ENCODE measurements at places on chromosomes 12 and 14.

DNA sequence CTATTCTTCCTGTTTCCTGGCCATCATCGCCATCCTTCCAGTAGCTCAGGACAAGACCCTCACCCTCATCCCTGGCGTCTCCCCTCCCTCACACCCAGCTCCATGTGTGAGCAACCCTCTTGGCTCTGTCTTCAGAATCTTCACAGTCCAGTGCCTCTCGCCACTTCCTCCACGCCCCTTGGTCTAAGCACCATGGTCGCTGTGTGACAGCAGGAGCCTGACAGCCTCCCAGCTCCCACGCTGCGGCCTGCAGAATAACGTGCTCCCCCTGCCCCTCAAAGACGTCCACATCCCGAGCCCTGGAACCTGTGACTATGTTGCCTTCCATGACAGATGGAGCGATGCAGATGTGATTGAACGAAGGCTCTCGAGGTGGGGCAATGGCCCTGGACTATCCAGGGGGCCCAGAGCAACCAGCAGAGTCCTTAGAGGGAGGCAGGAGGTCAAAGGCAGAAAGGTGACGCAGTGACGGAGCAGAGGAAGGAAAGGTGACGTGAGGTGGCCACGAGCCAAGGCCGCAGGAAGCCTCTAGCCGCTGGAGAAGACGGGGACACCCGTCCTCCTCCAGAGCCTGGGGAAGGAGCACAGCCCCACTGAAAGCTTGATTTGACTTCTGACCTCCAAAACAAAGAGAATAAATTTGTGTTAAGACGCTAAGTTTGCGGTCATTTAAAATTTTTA lies 139.8 kb downstream of the CALM1 start:
- no peak for DNase-seq

DNA sequence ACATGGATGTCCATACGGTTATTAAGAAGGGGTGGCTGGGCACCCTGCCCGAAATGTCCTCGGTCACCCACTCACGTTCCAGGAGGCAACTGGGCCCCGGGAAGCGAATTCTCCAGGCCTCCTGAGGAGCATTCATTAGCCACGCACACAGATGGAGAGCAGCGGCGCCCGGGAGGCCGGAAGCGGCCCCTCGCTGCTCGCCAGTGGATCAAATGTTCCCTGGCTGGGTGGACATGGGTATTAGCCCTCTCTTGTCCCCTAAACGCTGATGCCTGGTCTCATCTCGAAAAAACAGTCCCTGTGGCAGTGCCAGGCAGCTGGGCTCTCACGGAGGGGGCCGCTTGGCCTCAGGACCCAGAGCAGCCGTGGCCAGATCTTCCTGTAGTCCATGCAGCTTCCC lies 59.0 kb upstream of the DLK1 start:
- no peak for DNase-seq

DNA sequence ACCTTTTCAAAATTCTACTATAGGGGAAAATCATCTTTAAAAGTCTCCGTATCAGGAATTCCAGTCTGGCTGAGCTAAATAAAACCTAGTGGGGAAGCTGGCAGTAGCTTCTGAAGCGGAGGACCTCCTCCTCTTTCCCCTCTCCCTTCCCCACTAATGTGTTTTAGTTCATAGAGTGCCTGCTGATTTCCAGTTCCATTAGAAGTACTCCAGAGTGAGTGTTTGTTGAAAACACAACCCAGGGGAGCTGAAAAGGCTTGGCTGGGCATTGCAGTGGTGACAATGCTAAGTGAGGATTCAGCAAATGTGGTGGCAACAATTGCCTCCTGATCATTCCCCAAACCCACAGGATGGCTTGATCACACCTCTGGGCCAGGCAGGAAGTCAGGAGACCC lies 144.2 kb upstream of the FRMD6 start:
- DNase-seq: no peak

DNA sequence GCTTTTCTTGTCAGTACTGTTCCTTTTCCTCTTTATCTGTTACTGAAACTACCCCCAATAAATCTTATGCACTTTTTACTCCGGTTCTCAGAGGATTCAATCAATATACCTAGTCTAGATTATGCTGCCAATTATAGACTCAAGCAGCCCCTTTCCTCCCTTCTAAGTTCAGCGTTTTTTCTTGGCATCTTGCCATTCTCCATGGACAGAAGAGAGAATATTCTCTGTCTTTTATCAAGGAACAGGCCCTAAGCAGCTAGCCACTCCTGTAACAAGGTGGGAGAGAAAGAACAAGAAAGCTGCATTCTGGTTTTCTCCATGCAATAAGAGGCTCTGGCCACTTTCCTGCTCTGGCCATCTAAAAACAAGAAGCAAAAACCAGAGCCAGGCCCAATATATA lies 263.0 kb upstream of the ALG10 start:
- DNase-seq: no peak

DNA sequence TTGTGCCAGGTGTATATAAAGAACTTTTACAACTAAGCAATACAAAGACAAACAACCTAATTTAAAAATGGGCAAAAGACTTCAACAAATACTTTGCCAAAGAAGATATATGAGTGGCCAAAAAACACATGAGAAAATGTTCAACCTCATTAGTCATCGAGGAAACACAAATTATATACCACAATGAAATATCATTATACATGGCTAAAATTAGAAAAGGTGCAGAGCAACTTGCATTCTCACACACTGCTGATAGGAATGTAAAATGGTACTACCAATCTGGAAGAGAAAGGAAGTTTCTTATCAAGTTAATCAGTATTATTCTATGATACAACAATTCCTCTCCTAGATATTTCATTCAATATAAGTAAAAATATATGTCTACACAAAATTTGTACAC lies 131.6 kb upstream of the FRMD6 start:
- no peak for DNase-seq

DNA sequence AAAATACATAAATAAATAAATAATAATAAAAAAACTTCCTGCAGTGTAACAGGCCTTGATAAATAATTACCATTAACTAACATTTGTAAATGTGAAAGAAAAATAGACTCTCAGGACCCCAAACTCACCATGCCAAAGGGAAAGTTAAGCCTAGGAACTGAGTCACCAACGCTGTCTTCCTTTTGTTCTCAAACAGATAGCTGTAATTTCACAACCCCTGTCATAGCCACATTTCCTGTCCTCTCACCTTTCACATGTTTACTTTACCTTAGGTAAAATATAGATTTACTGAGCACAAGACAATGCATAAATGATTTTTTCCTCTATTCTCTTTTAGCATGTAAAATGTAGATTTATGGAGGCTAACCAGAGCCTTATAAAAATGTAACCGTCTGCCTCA lies 35.9 kb upstream of the CHST11 start:
- no peak for DNase-seq

- DNase-seq: no peak
Observed at GRCh38 chr14:56367416-56367815, 212.2 kb upstream of the TMEM260 start.

- DNase-seq: peak; percentile 58
Observed at GRCh38 chr12:23585156-23585781, 364.2 kb downstream of the SOX5 start.
